ENCODE measurements at places on chromosomes 12 and 14. TPM values are rescaled to one million over a fixed set of nuclear protein-coding genes. Genes with fewer than 3 reads are reported as not detected.

KRT73 gene
- total RNA-seq = not detected

DEPDC4 gene
- 2.6 TPM for total RNA-seq

TRPV4 gene
- total RNA-seq = not detected

- no peak for DNase-seq
These were observed 3.8 kb downstream of the CS start for GRCh38 chr12:56296295-56296694.

PMCH gene
- total RNA-seq = not detected

DNA sequence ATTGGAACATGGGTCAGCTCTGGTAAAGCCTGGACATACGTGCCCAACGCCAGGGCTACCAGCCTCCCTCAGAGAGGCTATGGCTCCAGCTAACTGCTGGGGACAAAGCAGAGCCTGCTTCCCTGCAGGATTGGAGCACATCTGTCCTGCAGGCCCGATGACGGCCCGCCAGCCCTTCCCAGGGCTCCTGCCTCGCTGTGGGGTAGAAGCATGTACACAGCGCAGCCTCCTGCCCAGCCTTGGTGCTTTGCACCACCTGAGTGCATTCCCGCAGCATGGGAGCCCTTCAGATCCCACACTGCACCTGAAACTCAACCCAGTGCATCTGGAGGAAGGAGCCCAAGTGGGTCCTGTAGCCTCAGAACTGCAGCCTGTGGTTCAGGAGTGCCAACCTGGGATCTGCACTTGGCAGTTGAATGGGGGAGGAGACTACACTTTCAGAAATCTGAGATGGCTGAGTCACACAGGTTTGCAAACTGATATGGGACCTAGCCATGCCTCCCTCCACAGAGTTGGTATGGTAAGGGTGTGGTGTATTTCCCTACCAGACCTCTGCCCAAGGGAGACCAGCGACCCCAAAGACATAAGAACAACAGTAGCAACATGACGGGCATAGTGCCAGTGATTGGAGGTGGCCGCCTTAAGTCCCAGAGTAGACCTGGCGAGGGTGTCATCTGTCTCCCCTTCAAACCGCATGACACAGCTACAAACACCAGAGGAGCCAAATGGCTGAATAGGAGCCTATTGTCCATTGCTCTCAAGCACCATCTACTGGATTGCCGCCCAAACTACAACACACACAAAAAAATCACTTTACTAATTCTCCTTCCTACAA, 273.9 kb upstream of the MIS18BP1 start:
- no peak for DNase-seq

DNA sequence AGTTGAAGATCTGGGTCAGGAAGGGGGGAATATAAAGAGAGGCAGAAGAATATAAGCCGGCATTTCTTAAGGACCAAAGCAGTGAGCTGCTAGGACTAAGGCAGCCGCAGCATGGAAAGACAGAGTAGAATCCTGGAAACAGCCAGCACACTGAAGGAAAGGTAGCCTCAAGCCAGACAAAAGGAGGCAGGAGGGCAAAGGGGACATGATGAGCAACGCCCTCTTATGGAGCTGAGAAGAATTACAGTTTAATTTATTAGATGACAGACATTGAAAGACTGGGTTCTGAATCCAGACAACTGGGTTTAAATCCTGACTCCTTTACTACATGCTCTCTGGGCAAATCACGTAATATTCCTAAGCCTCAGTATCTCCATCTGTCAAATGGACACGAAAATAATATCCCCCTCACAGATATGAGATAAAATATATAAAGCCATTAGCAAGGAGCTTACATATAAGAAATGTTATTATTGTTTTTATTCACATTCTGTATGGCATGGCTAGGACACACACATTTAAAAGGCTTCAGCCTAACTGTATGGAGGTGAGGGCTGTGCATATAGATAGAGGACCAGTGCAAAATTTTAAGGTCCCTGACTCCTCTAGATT, 8.1 kb upstream of the PCED1B start:
- DNase-seq = no peak

Data from thyroid gland (tissue), 4 donors.